ENCODE measurements at places on chromosomes 3 and 15.

- DNase-seq = no peak
These were observed 51.7 kb downstream of the MYO5C start for GRCh38 chr15:52243697-52244555.

- peak; percentile 46 for DNase-seq
These were observed 182.7 kb upstream of the GADL1 start for GRCh38 chr3:31077021-31077601.

GRCh38 chr3:41888368-41889076 lies 73.4 kb downstream of the ULK4 start:
- DNase-seq = no peak

GRCh38 chr3:4828279-4829030 lies 150.8 kb upstream of the BHLHE40 start:
- DNase-seq = no peak

DNA sequence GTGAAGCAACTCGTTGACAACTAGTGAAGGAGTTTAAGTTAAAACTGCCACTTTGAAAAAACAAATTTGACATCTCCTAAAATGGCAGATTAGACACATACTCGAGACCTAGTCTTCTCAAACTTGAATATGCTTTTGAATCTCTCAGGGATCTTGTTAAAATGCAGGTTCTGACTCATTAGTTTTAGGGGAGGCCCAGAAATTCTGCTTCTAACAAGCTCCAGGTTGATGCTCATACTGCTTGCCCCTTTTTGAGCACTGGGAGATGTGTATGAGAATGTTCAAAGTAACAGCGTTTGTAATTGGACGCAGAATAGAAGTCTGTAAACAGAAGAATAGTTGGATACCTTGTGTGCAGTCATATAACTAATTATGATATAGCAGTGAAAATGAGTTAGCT lies 1.6 kb downstream of the C3orf38 start:
- DNase-seq = no peak

GRCh38 chr15:64447536-64448315 lies 12.7 kb upstream of the ZNF609 start:
- DNase-seq = no peak

GRCh38 chr3:26920646-26921478 lies 298.3 kb downstream of the LRRC3B start:
- DNase-seq = no peak

GRCh38 chr15:82129149-82129692 lies 83.4 kb upstream of the MEX3B start:
- DNase-seq = no peak

GRCh38 chr15:56099311-56099710 lies 105.9 kb upstream of the NEDD4 start:
- DNase-seq = no peak

DNA sequence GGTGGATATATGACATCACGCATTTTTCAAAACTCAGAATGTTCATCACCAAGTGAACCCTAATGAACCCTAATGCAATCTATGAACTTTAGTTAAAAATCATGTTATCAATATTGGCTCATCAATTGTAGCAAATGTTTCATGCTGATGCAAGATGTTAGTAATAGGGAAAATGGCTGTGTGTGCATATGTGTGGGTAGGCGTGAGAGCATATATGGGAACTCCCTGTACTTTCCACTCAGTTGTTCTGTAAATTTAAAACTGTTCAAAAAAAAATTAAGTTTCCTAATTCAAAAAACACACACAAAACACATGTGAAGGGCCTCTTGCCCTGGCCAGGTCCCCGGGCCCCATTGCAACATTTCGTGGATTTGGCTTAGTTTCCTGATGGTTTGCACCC lies 89.7 kb upstream of the PROK2 start:
- DNase-seq = no peak

DNA sequence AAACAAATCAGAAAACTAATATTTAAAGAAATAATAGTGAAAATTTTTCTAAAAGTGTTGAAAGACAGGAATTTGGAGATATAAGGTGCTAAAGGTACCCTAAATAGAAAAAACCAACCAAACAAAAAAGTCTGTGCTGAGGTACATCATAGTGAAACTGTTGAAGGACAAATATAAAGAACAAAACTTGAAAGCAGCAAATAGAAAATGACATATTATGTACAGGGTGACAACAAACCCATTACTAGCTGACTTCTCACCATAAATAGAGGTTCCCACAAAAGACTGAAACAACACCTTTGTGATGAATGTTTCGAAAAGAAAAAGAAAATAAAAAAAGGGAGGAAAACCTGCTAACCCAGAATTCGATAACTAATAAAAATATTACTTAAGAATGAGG lies 502.5 kb upstream of the NECTIN3 start:
- DNase-seq = no peak
